ENCODE measurements at places on chromosomes 7 and 10.

DNA sequence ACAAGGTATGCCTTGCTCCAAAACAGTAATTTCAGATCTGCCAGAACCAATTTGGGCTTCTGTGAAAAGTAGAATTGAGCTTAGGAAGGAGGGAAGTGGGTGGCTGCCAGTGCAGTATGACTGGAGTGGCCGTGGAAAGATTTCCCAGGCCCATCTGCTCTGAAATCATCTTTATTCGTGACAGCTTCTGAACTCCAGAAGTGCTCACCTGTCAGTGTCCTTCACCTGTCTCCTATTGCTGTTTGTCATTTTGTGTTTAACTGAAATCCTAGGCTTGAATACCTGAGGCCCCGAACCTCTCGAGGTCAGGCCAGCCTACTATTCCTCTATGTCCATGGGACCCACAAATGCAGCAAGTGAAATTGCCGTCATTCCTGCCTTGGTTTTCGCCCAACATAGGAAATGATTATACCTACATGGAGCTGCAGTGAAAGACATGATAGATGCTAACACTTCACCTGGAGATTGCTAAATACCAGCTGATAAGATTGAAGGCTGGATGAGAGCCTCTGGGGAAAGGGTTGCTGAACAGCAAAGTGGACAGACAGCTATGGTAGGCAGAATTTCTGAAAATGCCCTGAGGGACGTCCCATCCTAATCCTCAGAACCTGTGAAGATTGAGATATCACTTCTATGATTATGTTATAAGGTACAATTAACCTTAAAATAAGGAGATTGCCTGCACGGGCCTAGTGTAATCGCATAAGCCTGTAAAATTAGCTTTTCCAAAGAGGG is 82.1 kb downstream of the C1GALT1 start:
- DNase-seq, result no peak
- no peaks in the 10 kb centered on the region for H3K27me3 ChIP-seq
- H3K36me3 ChIP-seq, result no peaks in the 10 kb centered on the region
- H3K4me3 ChIP-seq, result no peak overlapping the region
- H3K4me1 ChIP-seq, result no peaks in the 10 kb centered on the region
- H3K27ac ChIP-seq, result no peak overlapping the region

DNA sequence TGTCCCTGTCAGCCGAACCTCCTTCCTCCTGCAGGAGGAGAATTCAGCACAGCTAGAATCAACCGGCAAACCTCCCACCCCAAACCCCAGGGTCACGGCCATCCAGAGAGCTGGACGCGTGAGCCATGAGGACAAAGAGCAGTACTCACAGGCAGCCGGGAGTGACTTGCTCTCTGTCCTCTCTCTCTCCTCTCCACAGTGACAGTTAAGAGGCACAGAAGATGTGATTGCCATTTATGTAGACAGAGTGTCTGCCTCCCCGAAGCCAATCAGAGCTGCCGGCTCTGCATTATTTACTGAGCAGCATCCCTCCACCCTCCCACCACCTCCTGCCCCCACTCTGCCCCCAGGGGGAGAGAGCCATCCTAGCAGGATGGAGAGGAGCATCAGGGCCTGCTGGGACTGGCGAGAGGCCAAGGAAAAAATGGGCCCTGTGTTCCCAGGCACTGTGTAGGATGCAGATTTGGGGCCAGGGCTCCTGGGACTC is 4.3 kb downstream of the DDC start:
- no peak overlapping the region for H3K4me3 ChIP-seq
- no peaks in the 10 kb centered on the region for H3K27me3 ChIP-seq
- H3K36me3 ChIP-seq, result no peaks in the 10 kb centered on the region
- peak; percentile 43 for DNase-seq
- peak overlapping the region; percentile 17 for H3K27ac ChIP-seq
- H3K4me1 ChIP-seq, result peaks cover 25% of the 10 kb centered on the region

- no peaks in the 10 kb centered on the region for H3K27me3 ChIP-seq
- no peak overlapping the region for H3K4me3 ChIP-seq
- DNase-seq, result no peak
- H3K27ac ChIP-seq, result no peak overlapping the region
- H3K36me3 ChIP-seq, result no peaks in the 10 kb centered on the region
- no peaks in the 10 kb centered on the region for H3K4me1 ChIP-seq
Measured at GRCh38 chr7:44284216-44284615, 41.2 kb downstream of the CAMK2B start.

- no peak for DNase-seq
- no peaks in the 10 kb centered on the region for H3K36me3 ChIP-seq
- peaks cover 17% of the 10 kb centered on the region for H3K4me1 ChIP-seq
- H3K4me3 ChIP-seq, result no peak overlapping the region
Measured at GRCh38 chr10:113021268-113022040, 71.4 kb downstream of the TCF7L2 start.

DNA sequence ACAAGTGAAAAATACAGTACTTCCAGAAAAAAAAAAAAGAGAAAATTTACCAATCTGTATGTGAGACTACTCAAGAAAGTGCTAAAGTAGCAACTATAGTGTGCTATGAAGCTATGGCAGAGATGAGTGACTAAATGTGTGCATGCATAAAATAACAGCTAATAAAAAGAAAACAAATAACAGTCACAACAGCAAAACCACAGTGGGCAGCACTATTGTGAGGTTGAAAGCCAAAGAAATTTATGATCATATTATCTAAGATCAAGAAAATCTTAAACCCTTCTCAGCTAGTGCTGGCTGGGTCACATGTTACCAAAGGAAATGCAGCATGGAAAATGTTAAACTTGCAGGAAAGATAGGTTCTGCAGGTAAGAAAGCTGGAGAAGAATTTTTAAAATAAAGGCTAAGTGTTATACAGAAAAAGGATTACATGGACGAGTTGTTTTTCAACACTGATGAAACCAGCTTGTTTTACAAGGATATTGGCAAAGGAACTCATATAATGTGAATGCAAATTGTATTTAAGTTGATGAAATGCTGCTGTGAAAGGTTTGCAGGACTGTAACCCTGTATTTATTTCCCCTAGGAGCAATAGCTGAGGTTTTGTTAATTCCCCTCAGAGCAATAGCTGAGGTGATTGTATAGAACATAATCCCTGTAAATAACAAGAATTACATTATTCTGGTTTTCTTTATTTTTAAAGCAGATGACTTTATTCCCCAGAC is 15.6 kb upstream of the OR2A5 start:
- no peak for DNase-seq
- no peaks in the 10 kb centered on the region for H3K27me3 ChIP-seq
- no peak overlapping the region for H3K27ac ChIP-seq
- H3K4me1 ChIP-seq, result no peaks in the 10 kb centered on the region
- no peaks in the 10 kb centered on the region for H3K36me3 ChIP-seq

DNA sequence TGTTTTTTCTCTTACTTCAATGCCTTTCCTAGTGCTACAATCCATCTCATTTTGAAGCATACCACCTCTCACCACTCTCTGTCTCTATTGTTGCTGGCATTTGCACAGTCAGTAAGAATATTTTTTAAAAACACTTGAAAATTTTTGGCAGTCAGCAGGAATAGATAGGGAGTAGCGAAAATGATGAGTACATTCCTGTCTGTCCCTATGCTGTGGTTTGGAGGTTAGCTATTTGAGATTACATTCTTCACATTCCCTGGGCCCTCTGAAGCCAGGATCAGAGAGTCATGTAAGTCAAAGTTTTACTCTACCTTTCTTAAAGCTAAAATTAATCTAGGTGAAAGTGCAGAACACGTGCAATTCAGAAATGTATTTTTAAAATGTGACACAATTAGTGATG is 53.0 kb upstream of the MAGI2 start:
- H3K27me3 ChIP-seq, result no peaks in the 10 kb centered on the region
- no peak for DNase-seq
- no peaks in the 10 kb centered on the region for H3K4me1 ChIP-seq

GRCh38 chr7:147207988-147208387 is 1091.4 kb downstream of the CNTNAP2 start:
- no peak overlapping the region for H3K27ac ChIP-seq
- no peaks in the 10 kb centered on the region for H3K36me3 ChIP-seq
- no peaks in the 10 kb centered on the region for H3K4me1 ChIP-seq
- DNase-seq, result no peak

DNA sequence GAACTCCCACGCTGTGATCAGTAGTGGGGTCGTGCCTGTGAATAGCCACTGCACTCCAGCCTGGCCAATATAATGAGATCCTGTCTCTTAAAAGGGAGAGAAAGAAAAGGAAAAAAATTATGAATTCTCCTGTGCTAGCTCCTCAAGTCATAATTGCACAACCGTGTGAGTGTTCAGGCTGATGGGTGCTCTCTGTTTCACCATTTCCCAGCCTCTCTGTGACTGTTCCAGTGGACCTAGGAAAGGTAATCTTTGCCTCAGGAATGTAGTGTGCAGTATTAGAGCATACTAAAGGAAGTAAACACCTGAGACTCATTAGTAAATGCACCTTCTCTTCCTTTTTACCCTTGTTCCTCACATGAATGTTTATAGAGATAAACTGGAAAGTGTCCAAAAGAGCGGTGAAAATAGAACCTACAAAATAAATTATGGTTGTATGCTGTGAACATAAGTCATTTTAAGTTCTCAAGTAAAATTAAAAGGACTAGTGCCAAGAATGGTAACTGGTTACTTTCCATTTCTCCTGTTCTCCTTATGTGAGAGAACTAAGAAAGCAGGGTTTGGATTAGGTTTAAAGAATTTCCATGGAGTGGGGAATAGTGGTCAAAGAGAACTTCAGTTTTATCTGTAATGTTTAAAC is 42.7 kb downstream of the INPP5F start:
- H3K36me3 ChIP-seq, result no peaks in the 10 kb centered on the region
- no peak overlapping the region for H3K27ac ChIP-seq
- H3K4me1 ChIP-seq, result no peaks in the 10 kb centered on the region

- no peaks in the 10 kb centered on the region for H3K4me1 ChIP-seq
- no peak for DNase-seq
- no peak overlapping the region for H3K27ac ChIP-seq
- no peaks in the 10 kb centered on the region for H3K27me3 ChIP-seq
- H3K4me3 ChIP-seq, result no peak overlapping the region
Measured at GRCh38 chr7:141043616-141044015, 28.9 kb upstream of the MRPS33 start.

DNA sequence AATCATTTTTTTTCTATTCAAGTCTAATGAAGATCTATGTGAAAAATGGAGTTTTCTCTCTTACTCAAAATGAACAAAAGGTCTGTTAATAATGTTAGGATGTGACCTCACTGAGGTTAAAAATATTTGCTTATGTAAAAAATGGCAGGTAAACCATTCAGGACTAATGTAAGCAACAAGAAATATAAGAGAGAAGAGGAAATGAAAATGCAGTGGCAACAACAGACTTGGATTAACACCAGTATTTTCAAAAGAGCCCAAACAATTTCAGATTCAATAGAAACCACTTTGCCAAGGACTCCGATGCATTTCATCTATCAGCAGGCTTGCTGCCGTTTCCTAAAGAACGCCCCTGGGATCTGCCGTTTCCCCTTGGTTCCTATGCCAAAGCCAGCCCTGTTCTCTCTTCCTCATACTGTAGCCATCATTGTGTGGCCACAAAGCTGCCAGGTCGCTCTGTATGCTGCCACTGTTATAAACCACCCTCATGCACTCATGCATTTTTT is 66.4 kb downstream of the MTURN start:
- DNase-seq, result no peak
- no peak overlapping the region for H3K4me3 ChIP-seq
- no peak overlapping the region for H3K27ac ChIP-seq
- no peaks in the 10 kb centered on the region for H3K4me1 ChIP-seq
- H3K27me3 ChIP-seq, result no peaks in the 10 kb centered on the region

DNA sequence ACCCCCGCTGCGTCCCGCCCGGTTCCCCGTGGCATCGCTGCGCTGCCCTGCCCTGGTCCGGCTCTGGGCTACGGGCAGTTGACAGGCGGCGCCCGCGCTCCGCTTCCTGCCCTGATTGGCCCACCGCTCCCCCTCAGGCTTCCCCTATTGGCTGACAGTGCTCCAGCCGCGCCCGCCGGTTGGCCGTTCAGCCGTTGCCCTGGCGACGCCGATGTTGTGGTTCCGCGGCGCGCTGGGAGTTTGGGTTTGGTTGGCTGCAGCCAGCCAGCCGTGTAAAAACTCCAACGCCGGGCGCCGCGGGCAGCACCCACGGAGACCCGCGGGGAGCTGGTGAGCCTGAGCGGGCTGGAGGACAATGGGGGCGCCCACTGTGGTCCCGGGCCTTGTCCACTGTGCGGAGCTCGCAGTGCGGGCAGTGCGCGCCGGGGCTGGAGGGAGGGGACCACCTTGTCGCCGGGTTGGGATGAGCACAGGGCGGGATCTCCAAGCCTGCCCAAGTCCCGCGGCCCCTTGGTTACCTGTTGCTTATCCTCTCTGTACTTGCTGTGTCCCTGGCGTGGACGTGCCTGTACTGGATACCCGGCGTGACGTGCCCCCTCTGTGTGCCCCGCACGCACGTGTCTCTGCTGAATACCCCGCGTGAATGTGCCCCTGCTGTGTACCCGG is at the start of gene C7orf57:
Gene C7orf57, plus strand, starts transcription at position 243 of the 666 bp plus-strand sequence. CDS start 766 bp downstream, outside the sequence.
- no peak within 1 kb of the TSS for H3K27ac ChIP-seq
- no peaks in the 10 kb centered on the region for H3K36me3 ChIP-seq
- peak; percentile 95 for DNase-seq

DNA sequence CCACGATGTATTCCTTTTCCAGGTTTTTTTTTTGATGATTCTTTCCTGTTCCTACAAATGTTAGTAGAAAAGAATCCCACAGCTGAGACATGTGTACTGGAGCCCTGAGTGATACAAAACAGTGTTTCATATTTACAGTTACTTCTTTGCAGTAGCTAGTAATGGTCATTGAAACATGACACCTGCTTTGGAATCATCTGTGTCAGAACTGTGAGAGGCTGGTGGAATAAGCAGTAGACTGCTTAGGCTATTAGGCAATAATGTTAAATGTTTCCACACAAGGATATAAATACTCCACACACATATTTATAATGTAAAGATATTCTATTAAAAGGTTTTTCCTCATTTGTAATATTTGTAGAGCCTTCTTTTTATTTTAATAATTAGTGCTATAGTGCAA is 394.0 kb downstream of the THSD7A start:
- no peak overlapping the region for H3K27ac ChIP-seq
- no peaks in the 10 kb centered on the region for H3K27me3 ChIP-seq
- H3K4me1 ChIP-seq, result no peaks in the 10 kb centered on the region
- no peak for DNase-seq
- no peak overlapping the region for H3K4me3 ChIP-seq
- H3K36me3 ChIP-seq, result no peaks in the 10 kb centered on the region

DNA sequence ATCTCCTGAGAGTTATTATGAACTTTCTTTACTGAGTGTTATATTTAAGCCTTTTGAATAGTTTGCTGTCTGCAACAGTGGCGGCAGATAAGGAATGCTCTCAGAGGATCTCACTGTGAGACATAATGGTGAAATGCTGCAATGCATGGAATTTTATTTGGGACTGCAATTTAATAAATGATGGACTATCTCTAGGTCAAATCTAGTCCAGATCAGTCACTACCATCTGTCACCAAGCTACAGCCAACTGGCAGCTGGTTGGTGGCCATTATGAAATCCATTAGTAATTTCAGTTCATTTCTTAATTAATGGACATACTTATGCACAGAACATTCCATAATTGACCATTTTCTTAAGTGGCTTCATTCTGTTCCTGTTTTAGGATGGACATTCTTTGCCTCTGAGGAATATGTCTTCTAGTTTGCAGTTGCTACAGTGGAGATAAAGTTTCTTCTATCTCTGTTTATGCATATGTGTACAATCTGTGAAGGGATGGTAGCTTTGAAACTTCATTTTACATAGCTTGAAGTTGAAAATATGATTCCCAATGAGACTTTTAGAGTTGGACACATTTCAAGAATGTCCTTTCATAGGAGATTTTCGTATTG is 586.6 kb downstream of the SUGCT start:
- H3K27ac ChIP-seq, result no peak overlapping the region
- no peaks in the 10 kb centered on the region for H3K27me3 ChIP-seq
- H3K36me3 ChIP-seq, result no peaks in the 10 kb centered on the region
- no peak for DNase-seq

GRCh38 chr10:44558521-44558920 is 173.6 kb upstream of the CXCL12 start:
- H3K4me3 ChIP-seq, result no peak overlapping the region
- H3K27ac ChIP-seq, result no peak overlapping the region
- DNase-seq, result no peak
- H3K27me3 ChIP-seq, result no peaks in the 10 kb centered on the region
- H3K4me1 ChIP-seq, result no peaks in the 10 kb centered on the region

All from adrenal gland (tissue), 19 donors.